Stimulated activated naive CD4-positive, alpha-beta T cell treated with Interleukin-2 at 50 U/mL for 16 hours (primary cell): ENCODE measurements at places on chromosomes 5 and 9.

GRCh38 chr9:131418143-131419025 lies 24.5 kb downstream of the PRRC2B start:
- no peak for DNase-seq

GRCh38 chr9:31334837-31335528 lies 1049.5 kb upstream of the ACO1 start:
- DNase-seq, result no peak

DNA sequence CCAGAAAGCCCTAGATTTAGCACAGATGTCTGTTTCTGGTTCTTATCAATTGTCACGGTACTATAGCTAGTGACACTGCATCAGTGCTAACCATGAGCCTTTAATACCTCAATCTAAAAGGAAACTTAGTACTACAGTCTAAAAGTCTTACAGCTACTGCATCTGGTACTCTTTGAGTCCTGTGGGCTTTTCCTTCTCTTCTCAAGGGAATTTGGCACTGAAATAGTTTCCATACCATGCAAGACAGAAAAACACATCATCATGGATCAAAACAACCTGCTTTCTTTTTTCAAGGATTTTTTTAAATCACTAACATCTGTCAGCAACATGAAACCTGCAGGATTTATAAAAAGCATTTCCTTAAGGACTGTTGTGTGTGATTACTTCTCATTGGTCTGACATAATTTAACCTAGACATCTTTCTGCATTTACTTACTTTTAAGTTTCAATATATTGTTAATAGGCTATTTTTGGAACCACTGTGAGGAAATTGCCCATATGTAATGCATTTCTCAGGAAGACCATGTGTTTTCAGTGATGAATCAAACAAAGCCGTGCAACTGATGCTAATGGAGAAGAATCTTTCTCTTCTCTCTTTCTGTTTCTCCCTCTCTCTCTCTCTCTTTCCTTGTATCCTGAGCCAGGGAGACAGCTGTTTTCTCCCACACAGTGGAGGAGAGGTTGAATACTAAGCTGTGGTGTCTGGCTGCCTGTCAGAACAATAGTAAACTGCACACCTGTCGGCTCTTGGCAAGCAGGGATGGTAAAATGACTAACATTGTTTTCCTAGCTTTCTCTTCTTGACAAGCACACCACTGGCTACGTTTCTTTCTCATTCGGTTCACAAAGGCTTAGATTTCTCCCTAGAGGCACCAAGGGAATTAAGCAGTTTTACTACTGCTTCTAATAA lies 273.4 kb downstream of the CSNK1G3 start:
- no peak for DNase-seq

DNA sequence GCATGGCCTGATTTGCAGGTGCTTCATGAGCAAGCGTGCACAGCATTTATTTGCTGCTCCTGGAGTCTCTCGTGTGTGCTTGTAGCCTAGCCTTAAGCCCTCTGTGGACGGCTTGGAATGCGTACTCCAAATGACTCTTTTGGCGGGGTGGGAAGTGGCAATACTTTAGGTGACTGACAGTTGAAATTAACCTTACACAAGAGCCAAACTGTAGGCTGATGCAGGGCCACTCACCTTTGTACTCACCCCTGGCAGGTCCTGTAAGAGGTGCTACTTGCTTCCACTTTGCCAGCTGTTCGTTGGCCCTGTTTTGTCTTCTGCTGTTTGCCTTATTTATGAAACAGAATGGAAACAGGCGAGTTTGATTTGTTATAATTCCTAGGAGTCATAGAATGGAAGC lies 22.9 kb downstream of the TENT4A start:
- no peak for DNase-seq

DNA sequence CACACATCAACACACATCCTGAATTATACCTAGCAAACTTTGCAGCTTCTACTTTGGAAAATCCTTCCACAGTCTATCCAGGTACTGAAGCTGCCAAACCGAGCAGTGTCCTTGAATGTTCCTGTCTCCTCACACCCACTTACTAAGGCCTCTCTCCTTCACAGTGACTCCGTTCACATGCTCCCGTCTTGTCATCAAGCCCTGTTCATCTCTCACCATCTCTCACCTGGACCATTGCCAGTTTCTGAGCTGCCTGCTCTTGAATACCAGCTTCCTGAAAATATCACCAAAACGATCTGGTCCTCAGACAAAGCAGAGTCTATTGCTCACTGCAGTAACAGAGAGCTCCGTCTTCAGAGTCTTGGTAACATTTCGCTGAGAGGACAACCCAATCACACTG lies 57.4 kb downstream of the GCNT1 start:
- DNase-seq, result no peak

DNA sequence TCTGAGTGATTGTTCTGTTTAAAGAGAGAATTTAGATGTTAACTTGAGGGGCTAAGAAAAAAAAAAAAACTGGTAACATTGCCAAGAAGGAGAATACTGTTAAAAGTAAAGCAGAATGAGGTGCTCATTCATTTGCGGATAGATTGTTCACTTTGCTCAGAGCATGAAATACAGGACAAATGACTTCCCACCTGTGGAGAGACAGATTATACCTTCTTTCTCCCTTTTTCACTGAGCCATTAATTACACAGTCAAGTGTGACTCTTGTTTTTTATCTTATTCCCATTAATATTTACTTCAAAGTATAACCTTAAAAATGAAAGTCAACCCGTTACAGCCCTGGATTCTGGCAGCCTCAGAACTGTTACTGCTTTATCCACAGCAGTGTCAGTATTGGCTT lies 264.5 kb downstream of the TAF11L14 start:
- no peak for DNase-seq

DNA sequence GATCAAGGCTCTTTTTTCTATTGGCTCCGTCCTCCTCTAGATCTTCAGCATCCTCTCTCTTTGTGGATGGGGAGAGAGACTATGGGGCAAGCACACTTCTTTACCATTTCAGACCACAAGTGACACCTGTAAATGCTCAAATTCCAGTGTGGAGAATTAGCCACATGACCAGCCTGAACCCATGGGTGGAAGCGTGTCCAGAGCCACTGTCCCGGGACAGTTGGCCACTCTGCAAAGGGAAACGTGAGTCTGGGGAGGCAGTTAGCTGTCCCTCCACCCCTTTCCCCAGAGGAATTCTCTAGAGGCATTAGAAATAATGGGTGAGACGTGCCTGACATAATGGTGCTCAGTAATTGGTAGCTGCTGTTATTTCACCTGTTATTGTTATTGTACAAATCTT lies 40.9 kb downstream of the AMBP start:
- DNase-seq, result no peak

DNA sequence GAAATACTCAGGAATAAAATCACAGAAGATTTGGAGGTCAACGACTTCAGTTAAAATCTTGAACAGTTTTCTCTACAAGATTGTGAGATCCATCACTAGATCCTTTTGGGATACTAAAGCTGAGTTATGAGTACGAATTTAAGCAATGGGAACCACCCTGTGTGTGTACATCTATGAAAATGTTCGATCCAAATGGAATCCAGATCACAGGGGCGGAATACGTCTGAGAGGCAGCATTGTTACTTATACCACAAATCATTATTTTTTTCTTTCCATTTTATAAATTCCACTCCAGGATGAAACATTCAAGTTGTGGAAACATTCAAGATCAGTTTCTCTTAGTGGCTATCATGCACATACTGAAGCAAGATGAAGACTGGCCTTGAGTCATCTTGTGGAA lies 239.3 kb upstream of the PAPPA start:
- DNase-seq, result no peak

DNA sequence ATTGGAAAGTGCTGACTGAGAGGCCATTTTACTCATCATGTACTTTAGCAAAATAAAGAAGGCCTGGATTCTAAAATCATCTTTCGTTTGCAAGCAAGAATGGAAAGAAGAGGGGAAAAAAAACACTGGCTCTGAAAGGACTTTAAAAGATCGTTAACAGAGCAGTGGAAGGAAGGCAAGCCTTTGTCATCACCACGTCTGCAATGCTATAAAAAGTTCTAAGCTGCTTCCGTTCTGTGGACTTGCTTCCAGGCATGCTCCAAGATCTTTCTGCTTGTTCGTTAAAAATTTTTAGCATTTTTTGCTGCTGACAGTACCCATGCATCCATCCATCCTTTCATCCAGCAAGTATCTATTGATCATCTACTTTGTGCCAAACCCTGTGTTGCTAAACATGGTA lies 226.5 kb downstream of the GABBR2 start:
- no peak for DNase-seq

DNA sequence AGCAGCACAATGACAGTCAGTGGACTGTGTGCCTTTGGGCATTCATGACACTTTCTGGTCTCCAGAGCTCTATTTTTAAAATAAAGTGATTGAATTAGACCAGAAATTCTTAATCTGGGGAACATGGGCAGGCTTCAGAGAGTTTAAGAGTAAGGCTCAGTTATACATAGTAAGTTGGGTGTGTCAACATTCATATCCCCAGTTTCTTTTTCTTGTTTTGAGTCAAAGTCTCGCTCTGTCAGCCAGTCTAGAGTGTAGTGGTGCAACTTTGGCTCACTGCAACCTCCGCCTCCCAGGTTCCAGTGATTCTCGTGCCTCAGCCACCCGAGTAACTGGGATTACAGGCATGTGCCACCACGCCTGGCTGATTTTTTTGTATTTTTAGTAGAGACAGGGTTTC lies 13.7 kb upstream of the KIF4B start:
- DNase-seq, result no peak

GRCh38 chr5:37198842-37199241 lies 50.3 kb downstream of the CPLANE1 start:
- DNase-seq, result no peak

DNA sequence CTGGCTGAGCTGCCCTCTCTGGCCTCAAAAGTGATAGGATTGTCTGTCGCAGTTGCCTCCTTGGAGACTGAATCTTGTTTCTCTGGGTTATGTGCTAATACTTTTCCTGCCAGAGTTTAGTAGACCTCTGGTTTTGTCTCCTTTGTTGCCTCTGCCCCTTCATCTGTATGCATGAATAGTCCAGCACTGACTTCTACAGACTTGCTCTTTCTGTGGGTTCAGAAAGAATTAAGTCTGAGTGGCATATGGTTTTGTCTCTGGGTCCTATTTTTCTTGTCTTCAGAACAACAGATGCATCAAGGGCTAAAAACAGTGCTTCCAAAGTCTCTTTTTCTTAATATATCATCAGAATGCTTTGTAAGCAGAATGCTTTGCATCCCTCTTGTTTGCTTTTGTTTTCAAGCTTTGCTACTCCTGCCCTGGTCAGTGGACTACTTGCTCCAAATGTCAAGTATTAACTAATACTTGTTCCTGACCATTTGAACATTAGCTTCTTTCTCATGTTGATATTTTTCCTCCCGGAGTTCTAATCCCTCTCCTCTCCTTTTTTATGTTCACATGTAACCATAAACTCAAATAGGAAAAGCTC lies 131.7 kb downstream of the UNC13B start:
- no peak for DNase-seq

- no peak for DNase-seq
Observed at GRCh38 chr9:96766199-96766598, 11.7 kb downstream of the ZNF510 start.

DNA sequence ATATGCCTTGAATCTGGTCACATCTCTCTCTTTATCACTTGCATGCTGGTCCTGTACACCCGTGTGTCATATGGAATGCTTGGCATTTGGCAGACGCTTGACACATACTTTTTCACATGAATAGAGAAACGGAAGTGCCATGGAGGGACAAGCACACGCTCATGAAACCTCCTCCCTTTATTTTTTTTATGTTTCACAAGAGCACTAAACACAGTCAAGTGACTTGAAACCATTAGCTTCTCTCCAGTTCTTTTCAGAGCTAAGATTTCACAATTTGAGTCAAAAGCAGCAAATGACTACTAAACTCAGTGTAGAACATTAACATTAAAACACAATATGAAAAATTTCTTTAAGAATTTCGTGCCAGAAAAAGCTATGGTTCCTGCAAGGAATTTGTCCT lies 151.1 kb downstream of the DOCK2 start:
- no peak for DNase-seq

- DNase-seq, result no peak
Observed at GRCh38 chr9:3386753-3387152, 139.0 kb downstream of the RFX3 start.

DNA sequence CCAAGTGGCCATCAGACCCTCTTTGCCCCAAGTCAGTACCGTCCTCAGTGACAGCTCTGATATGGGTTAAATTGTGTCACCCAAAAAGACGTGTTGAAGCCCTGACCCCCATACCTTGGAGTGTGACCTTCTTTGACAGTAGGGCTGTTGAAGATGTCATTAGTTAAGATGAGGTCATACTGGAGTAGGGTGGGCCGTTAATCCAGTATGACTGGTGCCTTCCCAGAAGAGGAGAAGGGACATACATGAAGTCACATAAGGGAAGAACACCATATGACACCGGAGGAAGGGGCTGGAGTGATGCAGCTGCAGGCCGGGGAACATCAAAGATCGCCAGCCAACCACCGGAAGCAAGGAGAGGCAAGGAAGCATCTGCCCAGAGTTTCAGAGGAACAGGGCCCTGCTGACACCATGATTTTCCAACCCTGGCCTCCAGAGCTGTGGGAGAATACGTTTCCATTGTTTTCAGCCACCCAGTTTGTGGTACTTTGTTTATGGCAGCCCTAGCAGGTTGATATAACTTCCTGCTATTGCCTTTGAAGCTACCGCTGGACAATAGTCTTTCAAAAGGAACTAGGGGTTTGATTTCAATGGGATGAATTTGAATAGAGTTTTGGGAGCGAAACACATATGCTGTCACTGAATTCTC lies 36.4 kb upstream of the CPEB4 start:
- no peak for DNase-seq

GRCh38 chr5:142826741-142827492 lies 56.7 kb downstream of the ARHGAP26 start:
- no peak for DNase-seq

GRCh38 chr5:41219658-41220269 lies 6.4 kb upstream of the C6 start:
- no peak for DNase-seq

GRCh38 chr9:127664324-127664677 lies 42.5 kb upstream of the CFAP157 start:
- DNase-seq, result no peak

DNA sequence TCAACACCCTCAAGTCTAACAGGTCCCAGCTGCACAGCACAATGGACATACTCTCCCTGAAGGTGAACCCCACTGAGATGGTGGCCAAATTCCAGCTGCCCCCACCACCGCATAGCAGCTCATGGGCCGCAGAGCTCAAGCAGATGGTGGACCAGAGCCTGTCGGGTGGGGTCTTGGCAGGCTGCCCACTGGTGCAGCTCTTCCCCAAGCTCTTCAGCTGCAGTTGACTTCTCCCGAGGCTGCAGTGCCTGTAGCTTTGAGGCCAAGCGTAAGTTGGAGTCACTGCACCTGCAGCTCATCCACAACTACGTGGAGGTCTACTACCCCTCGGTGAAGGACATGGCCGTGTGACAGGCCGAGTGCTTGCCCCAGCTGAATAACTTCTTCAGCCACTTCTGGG lies 56.6 kb upstream of the SPTLC1 start:
- DNase-seq, result no peak

GRCh38 chr5:39381376-39381775 lies 17.1 kb upstream of the C9 start:
- no peak for DNase-seq

- DNase-seq, result no peak
Observed at GRCh38 chr5:72252574-72253155, 67.4 kb downstream of the MRPS27 start.

GRCh38 chr9:32741706-32742105 lies 41.6 kb upstream of the TMEM215 start:
- no peak for DNase-seq
